ENCODE measurements at places on chromosomes 5 and 9. TPM values are rescaled to one million over a fixed set of nuclear protein-coding genes. Genes with fewer than 3 reads are reported as not detected.

The SPATA9 gene
- total RNA-seq = 0.45 TPM

The LCN9 gene
- total RNA-seq = not detected

- H3K4me3 ChIP-seq = no peak overlapping the region
- H3K27me3 ChIP-seq = no peaks in the 10 kb centered on the region
- H3K4me1 ChIP-seq = no peaks in the 10 kb centered on the region
- H3K27ac ChIP-seq = no peak overlapping the region
These were observed 161.4 kb downstream of the PAX5 start for GRCh38 chr9:36872641-36873040.

The TMEM252 gene
- not detected for total RNA-seq

The ELOVL7 gene
- total RNA-seq = 5.4 TPM

- H3K4me3 ChIP-seq = no peak overlapping the region
- no peak overlapping the region for H3K27ac ChIP-seq
- no peaks in the 10 kb centered on the region for H3K27me3 ChIP-seq
- no peaks in the 10 kb centered on the region for H3K4me1 ChIP-seq
These were observed 9.1 kb downstream of the GFPT2 start for GRCh38 chr5:180343831-180344695.

GRCh38 chr5:146337264-146337904, 1.3 kb upstream of the POU4F3 start:
- H3K27ac ChIP-seq = no peak overlapping the region
- no peaks in the 10 kb centered on the region for H3K36me3 ChIP-seq

DNA sequence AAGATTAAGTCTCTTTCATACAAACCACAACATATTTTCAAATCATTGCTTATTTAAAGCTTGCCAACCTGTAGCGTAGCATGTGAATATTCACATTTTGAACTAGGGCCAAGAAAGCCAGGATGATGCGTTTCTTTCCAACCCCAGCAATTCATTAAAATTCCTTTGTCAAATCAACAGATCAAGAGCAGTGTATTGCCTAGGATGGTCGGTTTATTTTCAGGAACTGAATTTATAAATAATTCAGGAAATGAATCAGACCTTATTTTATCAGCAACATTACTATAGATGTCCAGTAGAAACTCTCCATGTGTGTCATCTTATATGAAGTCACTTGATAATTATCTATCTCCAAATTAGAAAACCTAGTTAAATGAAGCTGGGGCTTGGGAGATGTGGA, 13.2 kb upstream of the AUH start:
- no peaks in the 10 kb centered on the region for H3K27me3 ChIP-seq
- DNase-seq = no peak
- H3K4me1 ChIP-seq = no peaks in the 10 kb centered on the region
- no peaks in the 10 kb centered on the region for H3K36me3 ChIP-seq
- no peak overlapping the region for H3K4me3 ChIP-seq
- no peak overlapping the region for H3K27ac ChIP-seq

DNA sequence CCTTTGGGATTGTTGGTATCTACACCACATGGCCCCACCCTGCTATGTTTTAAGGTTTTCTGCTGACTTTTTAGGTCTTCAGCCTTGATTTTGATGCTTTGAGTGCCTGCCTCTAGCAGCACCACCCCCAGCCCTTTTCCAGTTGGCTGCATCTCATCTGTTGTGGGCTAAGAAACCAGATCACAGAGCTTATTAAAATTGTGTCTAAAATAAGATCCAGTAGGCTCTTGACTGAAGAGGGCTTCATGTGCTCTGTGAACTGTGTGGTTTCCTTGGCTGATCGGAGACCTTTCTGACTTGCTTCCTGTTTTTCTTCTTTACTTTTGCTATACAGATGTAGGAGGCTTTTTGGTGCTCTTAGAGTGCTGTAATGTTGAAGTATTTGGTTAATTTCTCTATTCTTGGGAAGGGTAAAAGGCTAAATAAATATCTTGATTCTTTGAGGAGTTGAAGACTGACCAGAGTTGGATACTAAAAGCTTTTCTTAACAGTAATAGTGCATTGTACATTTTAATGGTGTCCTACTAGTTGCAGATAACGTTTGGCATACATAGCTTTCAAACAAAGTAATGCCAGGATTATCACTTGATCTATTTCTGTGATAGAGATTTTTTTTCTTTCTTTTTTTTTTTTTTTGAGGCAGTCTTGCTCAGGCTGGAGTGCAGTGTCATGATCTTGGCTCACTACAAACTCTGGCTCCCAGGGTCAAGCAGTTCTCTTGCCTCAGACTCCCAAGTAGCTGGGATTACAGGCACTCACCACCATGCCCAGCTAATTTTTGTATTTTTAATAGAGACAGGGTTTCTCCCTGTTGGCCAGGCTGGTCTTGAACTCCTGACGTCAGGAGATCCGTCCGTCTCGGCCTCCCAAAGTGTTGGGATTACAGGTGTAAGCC, 4.5 kb downstream of the UBE2D2 start:
- no peak for DNase-seq
- no peak overlapping the region for H3K4me3 ChIP-seq
- no peaks in the 10 kb centered on the region for H3K36me3 ChIP-seq
- no peaks in the 10 kb centered on the region for H3K27me3 ChIP-seq

GRCh38 chr5:169011009-169011408, 289.9 kb downstream of the SLIT3 start:
- H3K4me1 ChIP-seq = no peaks in the 10 kb centered on the region
- H3K27ac ChIP-seq = no peak overlapping the region
- H3K27me3 ChIP-seq = no peaks in the 10 kb centered on the region
- no peak for DNase-seq
- no peak overlapping the region for H3K4me3 ChIP-seq

GRCh38 chr9:4225291-4226028, 74.4 kb downstream of the GLIS3 start:
- H3K4me1 ChIP-seq = no peaks in the 10 kb centered on the region
- H3K27ac ChIP-seq = no peak overlapping the region
- no peaks in the 10 kb centered on the region for H3K36me3 ChIP-seq
- H3K4me3 ChIP-seq = no peak overlapping the region
- no peaks in the 10 kb centered on the region for H3K27me3 ChIP-seq
- DNase-seq = no peak

The NMUR2 gene
- not detected for total RNA-seq

- DNase-seq = no peak
- no peaks in the 10 kb centered on the region for H3K27me3 ChIP-seq
- H3K36me3 ChIP-seq = no peaks in the 10 kb centered on the region
- no peak overlapping the region for H3K4me3 ChIP-seq
These were observed 136.3 kb downstream of the MED27 start for GRCh38 chr9:131943351-131943841.

The BAAT gene
- total RNA-seq = not detected

GRCh38 chr9:96087669-96088299, 212.3 kb downstream of the ERCC6L2 start:
- no peaks in the 10 kb centered on the region for H3K4me1 ChIP-seq
- no peaks in the 10 kb centered on the region for H3K36me3 ChIP-seq
- no peak overlapping the region for H3K27ac ChIP-seq

- H3K36me3 ChIP-seq = no peaks in the 10 kb centered on the region
- no peak within 1 kb of the TSS for H3K27ac ChIP-seq
- no peak within 1 kb of the TSS for H3K4me3 ChIP-seq
- H3K4me1 ChIP-seq = no peaks in the 10 kb centered on the region
These were observed at the start of gene GRIN1 for GRCh38 chr9:137138722-137139467. Gene GRIN1 (plus strand): TSS chr9:137139154. CDS start chr9:137139487, 333 bp downstream.

The SLC4A9 gene
- total RNA-seq = not detected

The INSL6 gene
- total RNA-seq = not detected

The FAM153A gene
- not detected for total RNA-seq

The SPATA6L gene
- 3.8 TPM for total RNA-seq

DNA sequence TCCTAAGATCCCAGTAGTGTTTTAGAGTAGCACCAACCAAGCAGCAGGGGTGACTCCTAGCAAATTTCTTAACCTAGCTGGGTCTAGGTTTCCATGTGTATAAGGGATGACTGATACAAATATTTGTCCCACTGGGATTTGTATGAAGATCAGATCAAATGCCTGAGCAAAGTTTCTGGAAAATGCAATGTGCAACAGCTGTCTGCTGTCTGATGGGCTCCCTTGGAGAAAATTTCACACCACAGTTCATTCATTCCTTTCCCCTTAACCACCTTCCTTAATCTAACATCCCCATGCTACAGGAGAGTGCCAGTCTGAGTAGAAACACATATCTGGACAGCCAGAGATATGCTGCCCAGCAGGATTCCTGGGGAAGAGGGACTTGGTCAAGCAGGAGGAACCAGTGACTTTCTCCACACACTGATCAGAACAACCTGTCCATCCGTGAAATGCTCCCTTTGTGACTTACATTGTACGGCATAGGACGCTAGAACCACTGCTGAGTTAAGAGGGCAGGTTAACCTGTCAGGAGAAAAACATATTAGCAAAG, 53.3 kb downstream of the PTPN3 start:
- DNase-seq = no peak
- H3K4me1 ChIP-seq = no peaks in the 10 kb centered on the region
- no peak overlapping the region for H3K4me3 ChIP-seq
- peaks cover 1% of the 10 kb centered on the region for H3K36me3 ChIP-seq
- no peak overlapping the region for H3K27ac ChIP-seq
- no peaks in the 10 kb centered on the region for H3K27me3 ChIP-seq

DNA sequence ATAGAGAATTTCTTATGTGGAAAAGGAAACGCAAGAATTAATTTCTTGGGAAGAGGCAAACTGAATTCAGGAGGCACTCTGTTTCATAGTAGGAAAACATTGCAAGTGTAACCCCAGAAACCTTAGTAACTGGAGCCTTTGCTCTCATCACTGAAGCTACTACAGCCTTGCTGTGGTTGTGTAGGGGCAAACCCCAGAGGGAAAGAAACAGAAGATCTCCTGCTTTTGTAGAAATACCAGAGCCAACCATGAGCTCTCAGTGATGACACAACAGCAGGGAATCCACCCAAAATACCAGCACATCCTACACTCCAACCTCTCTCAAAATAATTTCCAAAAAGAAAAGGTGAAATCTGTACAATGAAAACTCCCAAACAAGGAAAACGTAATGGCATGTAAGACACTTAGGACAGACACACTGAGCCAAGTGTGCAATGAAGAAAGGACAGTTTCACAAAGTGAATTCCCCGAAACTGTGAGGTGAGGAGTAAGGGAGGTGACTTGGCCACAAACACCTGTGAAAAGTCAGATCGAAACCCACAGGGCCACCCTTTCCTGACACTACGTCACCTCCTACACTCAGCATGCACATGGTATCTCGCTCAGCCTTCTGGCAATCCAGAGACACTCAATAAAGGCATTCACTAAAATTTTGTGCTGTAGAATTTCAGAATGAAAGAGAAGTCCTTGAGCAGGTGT, 8.5 kb upstream of the ACSL6 start:
- no peaks in the 10 kb centered on the region for H3K4me1 ChIP-seq
- DNase-seq = no peak
- H3K27me3 ChIP-seq = no peaks in the 10 kb centered on the region

GRCh38 chr5:126096442-126097006, 326.7 kb upstream of the GRAMD2B start:
- no peak overlapping the region for H3K4me3 ChIP-seq
- no peak for DNase-seq
- H3K27me3 ChIP-seq = no peaks in the 10 kb centered on the region
- H3K27ac ChIP-seq = no peak overlapping the region
- no peaks in the 10 kb centered on the region for H3K36me3 ChIP-seq

- H3K36me3 ChIP-seq = no peaks in the 10 kb centered on the region
- no peak overlapping the region for H3K4me3 ChIP-seq
- no peaks in the 10 kb centered on the region for H3K27me3 ChIP-seq
- no peak for DNase-seq
- H3K4me1 ChIP-seq = no peaks in the 10 kb centered on the region
These were observed 28.6 kb upstream of the IL7R start for GRCh38 chr5:35828082-35828598.

DNA sequence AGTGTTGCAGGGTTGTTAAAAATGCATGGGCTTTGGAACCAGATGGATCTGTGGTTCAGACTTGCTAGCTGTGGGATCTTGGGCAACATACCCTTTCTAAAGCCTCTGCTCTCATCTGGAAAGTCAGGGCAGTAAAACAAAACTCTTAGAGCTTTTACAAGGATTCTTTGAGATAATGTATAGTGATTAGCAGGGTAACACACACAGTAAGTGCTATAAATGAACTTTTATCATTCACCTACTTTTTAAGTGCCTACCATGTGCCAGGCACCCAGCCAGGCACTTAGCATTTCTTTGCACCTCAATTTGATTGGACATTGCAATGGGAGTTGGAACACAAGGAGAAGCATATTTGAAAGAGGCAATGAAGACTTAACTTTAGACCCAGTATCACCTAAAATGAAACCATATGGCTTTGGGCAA, 208.6 kb upstream of the PAPPA start:
- no peak for DNase-seq
- no peaks in the 10 kb centered on the region for H3K27me3 ChIP-seq
- H3K4me1 ChIP-seq = peaks cover 3% of the 10 kb centered on the region
- no peak overlapping the region for H3K4me3 ChIP-seq
- H3K36me3 ChIP-seq = no peaks in the 10 kb centered on the region
- H3K27ac ChIP-seq = peak overlapping the region; percentile 84
